ENCODE measurements at places on chromosomes 6 and 20. TPM values are rescaled to one million over a fixed set of nuclear protein-coding genes. Genes with fewer than 3 reads are reported as not detected.

LY6G6F gene
- total RNA-seq, result not detected

CUTA gene
- total RNA-seq, result 302 TPM

DNA sequence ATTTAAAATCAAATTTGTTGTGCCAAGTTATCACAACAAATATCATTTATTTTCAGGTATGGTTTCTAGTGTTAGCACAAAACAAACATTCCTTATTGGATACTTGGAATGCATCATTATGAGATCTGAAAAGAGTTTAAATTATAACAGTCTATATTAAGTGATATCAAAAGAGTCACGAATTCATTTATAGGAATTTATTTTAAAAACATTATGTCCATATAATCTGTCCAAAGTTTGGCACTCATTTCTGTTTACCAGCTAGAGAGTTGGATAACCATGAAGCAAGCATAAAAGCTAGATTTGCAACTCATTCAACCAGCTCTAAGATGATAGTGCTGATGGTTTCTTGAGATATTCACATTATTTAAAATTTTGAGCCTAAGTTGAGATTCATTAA lies 453.2 kb downstream of the DOK5 start:
- H3K36me3 ChIP-seq, result no peaks in the 10 kb centered on the region
- no peak overlapping the region for H3K4me3 ChIP-seq
- H3K27ac ChIP-seq, result no peak overlapping the region
- H3K27me3 ChIP-seq, result no peaks in the 10 kb centered on the region

- H3K36me3 ChIP-seq, result no peaks in the 10 kb centered on the region
- no peaks in the 10 kb centered on the region for H3K27me3 ChIP-seq
- no peak overlapping the region for H3K27ac ChIP-seq
- H3K4me1 ChIP-seq, result peaks cover 33% of the 10 kb centered on the region
- no peak for DNase-seq
These were observed 27.9 kb upstream of the SGK1 start for GRCh38 chr6:134345789-134346188.

- H3K27me3 ChIP-seq, result peaks cover 3% of the 10 kb centered on the region
- no peaks in the 10 kb centered on the region for H3K4me1 ChIP-seq
- no peak for DNase-seq
- no peak overlapping the region for H3K4me3 ChIP-seq
These were observed 125.8 kb upstream of the CST7 start for GRCh38 chr20:24823176-24823784.

DNA sequence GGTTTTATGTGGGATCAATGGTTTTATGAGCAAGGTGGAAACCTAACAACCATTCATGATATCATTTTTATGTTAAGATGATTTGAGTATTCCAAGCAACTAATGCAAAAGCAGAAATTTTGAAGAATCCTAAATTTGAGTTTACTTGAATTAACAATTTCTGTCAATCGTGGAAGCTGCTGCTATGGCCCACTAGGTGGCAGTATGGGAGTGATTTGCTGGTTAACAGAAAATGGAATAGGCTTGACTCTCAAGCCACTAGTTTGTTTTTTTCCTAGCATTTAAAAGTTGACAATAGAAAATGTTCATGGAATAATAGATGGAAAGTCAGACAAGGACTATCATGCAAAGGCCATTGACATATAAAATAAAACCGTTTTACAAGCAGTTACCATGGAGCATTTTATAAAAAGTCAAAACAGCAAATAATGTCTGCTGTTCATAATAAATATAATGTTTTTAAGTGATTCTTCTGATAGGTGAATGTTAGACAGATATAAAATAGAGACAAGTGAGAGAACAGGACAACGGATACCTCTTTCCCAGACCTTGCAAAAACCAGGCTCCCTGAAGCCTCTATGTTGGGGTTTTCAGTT lies 43.0 kb upstream of the TMEM200A start:
- peaks cover 32% of the 10 kb centered on the region for H3K4me1 ChIP-seq
- H3K27ac ChIP-seq, result no peak overlapping the region

PTK7 gene
- total RNA-seq, result 183 TPM

GRCh38 chr20:21796059-21796458 lies 90.6 kb downstream of the PAX1 start:
- no peak overlapping the region for H3K27ac ChIP-seq
- no peaks in the 10 kb centered on the region for H3K36me3 ChIP-seq
- no peaks in the 10 kb centered on the region for H3K27me3 ChIP-seq
- no peak for DNase-seq

NUS1 gene
- total RNA-seq, result 28.1 TPM

GRCh38 chr6:45036103-45036502 lies 292.0 kb upstream of the RUNX2 start:
- no peaks in the 10 kb centered on the region for H3K27me3 ChIP-seq
- no peak for DNase-seq
- H3K4me3 ChIP-seq, result no peak overlapping the region
- no peak overlapping the region for H3K27ac ChIP-seq
- no peaks in the 10 kb centered on the region for H3K4me1 ChIP-seq

DNA sequence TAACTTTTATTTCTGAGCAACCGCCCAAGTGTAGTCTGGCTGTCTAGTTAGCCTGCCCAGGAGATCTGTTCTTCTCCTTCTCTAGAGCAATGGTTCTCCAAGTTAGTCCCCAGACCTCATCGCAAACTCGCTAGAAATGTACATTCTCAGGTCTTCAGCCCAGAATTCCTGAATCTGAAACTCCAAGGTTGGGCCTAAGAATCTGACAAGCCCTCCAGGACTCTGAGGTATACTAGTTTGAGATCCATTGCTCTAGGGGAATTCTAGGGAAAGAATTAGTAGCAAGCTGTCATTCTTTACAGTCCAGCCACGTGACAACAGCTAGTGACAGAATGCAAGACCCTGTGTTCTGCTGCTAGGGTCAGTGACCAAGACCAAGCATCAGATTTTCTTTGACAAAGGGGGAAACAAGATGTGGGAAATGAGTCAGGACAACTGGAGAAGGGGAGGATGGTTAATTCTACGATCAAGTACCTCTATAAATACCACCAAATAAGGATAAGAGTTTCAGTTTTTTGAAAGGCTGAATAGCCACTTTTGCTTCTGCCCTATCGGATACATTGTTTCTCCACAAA lies 5.8 kb downstream of the UBE2V1 start:
- peak overlapping the region; percentile 61 for H3K27ac ChIP-seq
- no peak for DNase-seq
- H3K4me1 ChIP-seq, result peaks cover 82% of the 10 kb centered on the region

BTNL2 gene
- not detected for total RNA-seq

GRCh38 chr6:68059261-68059660 lies 575.8 kb upstream of the ADGRB3 start:
- H3K36me3 ChIP-seq, result no peaks in the 10 kb centered on the region
- H3K27ac ChIP-seq, result no peak overlapping the region
- H3K27me3 ChIP-seq, result no peaks in the 10 kb centered on the region
- H3K4me1 ChIP-seq, result peaks cover 13% of the 10 kb centered on the region
